ENCODE measurements at places on chromosomes 5 and 9. TPM values are rescaled to one million over a fixed set of nuclear protein-coding genes. Genes with fewer than 3 reads are reported as not detected.

- no peak for DNase-seq
Measured at GRCh38 chr5:161372682-161373344, 173.7 kb downstream of the GABRB2 start.

DNA sequence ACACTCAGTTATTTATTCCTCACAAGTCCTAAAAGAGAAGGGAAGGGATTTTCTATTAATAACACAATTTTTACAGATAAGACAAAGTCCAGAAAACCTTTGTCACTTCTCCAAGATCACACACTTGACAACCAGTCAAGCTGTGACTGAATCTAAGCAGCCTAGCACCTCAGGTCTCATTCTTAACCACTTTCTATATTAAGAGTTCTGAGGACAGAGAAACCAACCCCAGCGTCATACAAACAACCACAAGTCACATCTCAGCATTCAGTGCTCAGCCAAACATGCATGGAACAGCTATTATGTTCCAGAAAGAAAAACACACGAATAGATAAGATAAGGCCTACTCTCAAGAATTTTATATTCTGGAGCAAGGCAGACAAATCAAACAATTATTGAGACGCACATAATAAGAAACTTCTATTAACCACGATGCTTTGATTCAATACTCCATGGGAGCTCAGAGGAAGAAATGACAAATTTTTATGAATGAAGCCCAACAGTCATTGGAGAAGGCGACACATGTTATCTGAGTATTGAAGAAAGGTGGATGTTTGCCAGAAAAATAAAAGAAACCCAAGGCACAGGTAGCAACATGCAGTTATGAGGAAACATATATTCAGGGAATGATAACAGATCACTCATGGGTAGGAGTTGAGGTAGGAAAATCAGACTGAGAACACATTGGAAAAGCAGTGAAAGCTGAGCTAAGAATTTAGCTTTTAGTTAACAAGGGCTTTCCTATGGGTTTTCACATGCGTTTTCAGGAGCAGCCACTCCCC is 113.1 kb downstream of the HTR4 start:
- DNase-seq: no peak

Gene FCN2
- total RNA-seq: 3.6 TPM

Gene ANKRD18A
- total RNA-seq: 11.6 TPM

DNA sequence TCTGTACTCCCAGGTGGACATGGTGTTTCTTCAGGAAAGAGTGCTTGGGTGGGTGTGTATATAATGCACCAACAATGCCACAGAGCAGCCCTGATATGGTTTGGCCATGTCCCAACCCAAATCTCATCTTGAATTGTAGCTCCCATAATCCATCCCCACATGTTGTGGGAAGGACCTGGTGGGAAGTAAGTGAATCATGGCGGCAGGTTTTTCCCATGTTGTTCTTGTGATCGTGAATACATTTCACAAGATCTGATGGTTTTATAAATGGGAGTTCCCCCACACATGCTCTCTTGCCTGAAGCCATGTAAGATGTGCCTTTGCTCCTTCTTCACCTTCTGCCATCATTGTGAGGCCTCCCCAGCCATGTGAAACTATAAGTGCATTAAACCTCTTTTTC is 158.5 kb downstream of the NR3C1 start:
- DNase-seq: no peak

DNA sequence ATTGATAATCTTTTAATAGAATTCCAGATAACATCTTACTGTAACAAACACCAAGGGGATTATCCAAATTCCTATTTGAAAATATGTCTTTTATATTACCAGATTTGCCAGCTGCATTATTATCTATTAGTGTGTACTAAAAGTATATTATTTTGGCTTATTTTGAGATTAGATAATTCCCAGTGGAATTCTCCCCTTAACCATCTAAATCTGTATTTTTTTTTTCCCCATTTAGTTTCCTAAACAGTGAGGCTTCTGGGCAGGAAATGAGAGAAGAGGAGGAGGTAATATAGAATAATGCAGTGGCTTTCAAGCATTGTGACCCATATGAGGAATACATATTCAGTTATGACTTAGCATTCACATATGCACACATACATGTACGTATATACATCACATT is 53.5 kb upstream of the ABL1 start:
- DNase-seq: no peak

Gene HTR4
- 0.22 TPM for total RNA-seq

DNA sequence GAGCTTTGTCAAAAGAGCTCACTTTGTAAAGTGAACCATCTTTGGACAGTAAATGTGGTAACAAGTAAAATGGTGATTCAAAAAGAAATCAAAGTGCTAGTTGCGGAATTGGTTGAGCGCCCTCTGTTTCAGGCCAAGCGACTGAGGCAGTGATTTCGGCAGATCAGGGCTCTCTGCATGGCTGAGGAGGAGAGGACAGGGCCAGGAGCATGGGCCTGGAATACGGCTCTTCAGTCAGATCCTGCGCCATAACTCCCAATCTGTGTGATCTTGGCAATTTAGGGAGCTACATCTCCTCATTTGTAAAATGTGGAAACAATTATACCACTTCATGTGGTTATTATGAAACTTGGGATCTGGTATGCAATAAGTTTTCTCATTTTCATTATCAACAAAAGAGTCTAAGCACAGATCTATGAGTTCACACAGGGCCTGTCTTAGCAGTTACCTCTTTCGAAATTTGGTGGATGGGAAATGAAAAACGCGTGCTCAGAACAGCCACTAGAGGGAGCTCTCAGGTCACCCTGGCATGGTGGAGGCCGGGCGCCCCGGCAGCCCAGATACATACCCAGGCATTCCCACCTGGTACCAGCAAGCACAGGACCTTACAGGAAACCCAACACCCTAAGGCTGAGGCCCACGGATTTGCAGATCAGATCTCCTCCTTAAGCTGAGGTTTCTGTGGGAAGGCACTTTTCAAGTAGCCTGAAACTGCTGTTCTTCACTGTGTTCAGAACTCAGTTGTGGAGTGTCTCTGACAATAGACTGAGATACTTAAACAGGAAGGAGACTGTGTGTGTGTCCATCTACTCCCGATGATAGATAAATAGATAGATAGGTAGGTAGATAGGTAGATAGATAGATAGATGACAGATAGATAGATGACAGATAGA is 303.7 kb downstream of the RAB3C start:
- DNase-seq: peak; percentile 77

GRCh38 chr9:98584059-98584458 is 124.7 kb downstream of the GABBR2 start:
- no peak for DNase-seq

Gene TXNDC8
- total RNA-seq: not detected

GRCh38 chr5:83777856-83778255 is 57.2 kb upstream of the HAPLN1 start:
- DNase-seq: no peak

- DNase-seq: no peak
Measured at GRCh38 chr9:93290495-93291434, 106.8 kb downstream of the WNK2 start.

GRCh38 chr5:151534350-151534749 is 56.8 kb downstream of the FAT2 start:
- no peak for DNase-seq

GRCh38 chr5:120735076-120735475 is 271.0 kb downstream of the PRR16 start:
- no peak for DNase-seq

GRCh38 chr5:39100851-39101396 is 26.7 kb upstream of the RICTOR start:
- DNase-seq: no peak

DNA sequence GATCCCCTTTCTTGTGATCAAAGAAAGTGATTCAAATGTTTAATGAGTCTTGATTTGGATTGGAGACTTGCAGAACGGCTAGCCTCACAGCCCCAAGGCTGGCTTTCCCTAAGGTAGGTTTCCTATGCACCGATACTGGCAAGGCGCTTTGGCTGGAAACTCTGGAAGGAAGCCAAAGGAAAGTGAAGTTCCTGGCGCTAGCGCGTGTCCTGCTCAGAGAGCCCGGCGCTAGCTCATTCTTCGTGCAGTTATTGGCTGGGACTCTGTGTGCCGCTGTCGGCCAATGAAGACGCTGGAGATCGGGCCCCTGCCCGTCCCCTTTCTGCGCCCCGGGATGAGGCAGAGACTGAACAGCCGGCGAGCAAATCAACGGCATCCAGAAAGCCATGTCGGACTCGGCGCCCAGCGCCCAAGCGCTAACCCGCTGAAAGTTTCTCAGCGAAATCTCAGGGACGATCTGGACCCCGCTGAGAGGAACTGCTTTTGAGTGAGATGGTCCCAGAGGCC is at the start of gene PCDHGC3:
Gene PCDHGC3, plus strand, starts transcription at position 342 of the 507 bp plus-strand sequence. Its CDS starts 151 bp downstream, at position 493.
- DNase-seq: peak; percentile 97

- DNase-seq: no peak
Measured at GRCh38 chr5:76836181-76836580, 13.6 kb upstream of the S100Z start.

Gene FST
- 2.7 TPM for total RNA-seq

DNA sequence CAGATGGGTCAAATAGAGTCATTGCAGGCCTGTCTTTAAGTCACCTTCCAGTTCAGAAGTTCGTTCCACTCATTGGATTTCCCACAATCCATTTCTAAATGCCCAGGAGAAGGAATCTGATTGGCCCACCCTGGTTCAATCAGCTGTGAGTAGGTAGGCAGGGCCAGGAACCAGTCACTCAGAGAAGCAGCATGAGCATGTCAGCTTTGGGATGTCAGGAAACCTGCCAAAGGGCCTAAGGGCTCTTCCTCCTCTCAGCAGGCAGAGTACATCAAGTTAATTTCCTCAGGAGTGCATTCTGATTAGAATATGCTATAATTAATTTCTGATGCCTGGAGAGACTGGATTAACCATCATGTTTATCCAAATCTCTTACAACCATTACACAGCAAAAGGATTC is 412.9 kb upstream of the CCNH start:
- DNase-seq: no peak

GRCh38 chr9:92324889-92325268 is 271 bp downstream of the NOL8 start:
- no peak for DNase-seq

Gene KCNV2
- total RNA-seq: not detected

Gene WHRN
- total RNA-seq: 14.8 TPM

GRCh38 chr5:123387313-123387712 is 35.9 kb downstream of the CEP120 start:
- no peak for DNase-seq

- DNase-seq: no peak
Measured at GRCh38 chr5:58545912-58546311, 37.0 kb upstream of the RAB3C start.

Gene C9orf153
- total RNA-seq: not detected

DNA sequence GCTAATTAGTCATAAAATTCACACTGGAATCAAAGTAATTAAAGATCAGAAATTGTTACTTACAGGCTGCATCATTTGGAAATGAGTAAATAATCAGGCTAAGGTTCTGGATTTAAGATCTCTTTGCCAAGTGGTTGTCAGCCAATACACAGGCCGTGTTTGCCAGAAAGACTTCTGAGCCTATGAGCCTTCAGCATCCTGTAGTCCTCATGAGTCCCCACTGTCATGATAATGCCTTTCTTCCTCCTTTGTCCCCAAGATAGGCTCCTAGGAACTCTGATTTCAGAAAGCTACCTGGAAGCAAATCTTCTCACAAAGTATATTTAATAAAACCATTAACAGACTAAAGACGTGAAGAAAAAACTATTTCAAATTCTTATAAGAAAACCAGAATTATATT is 810.5 kb downstream of the DNAH5 start:
- DNase-seq: no peak

- peak; percentile 83 for DNase-seq
Measured at GRCh38 chr5:18329328-18329727, 695.1 kb downstream of the TAF11L14 start.

- no peak for DNase-seq
Measured at GRCh38 chr9:114404531-114404930, 16.7 kb upstream of the AKNA start.

- no peak for DNase-seq
Measured at GRCh38 chr5:100909034-100909433, 6.0 kb upstream of the ST8SIA4 start.

- peak; percentile 30 for DNase-seq
Measured at GRCh38 chr5:168747987-168748777, 169.0 kb upstream of the PANK3 start.

Gene ST6GALNAC4
- total RNA-seq: 31.4 TPM

DNA sequence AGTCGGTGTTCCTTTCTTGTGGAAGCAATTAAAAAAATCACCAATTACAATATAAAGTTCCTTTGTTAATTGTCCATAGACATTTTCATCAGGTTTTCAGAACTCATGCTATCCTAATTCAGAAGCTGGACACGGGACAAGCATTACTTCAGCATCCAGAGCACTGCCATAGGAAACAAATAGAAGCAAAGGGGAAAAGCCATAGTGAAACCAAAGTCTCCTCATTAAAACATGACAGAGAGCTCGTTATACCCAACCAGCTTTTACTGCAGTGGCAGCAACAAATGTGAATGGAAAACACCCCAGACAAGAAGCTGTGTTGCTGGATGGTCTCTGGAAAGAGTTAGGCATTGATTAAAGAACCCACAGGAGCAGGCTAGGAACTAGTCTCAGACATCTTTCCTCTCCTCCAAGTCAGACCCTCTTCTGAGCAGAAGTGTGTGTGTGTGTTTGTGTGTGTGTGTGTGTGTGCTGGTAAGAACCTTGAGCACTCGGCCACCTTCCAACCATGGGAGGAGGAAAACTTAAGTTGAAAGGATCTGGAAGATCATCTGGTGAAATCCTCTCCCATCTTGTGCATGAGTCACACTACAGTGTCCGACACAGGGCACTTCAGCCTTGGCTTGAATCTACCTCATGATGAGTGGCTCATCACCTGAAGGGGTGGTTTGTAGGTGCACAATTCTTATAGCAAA is 162.6 kb upstream of the ADAMTS16 start:
- peak; percentile 26 for DNase-seq

DNA sequence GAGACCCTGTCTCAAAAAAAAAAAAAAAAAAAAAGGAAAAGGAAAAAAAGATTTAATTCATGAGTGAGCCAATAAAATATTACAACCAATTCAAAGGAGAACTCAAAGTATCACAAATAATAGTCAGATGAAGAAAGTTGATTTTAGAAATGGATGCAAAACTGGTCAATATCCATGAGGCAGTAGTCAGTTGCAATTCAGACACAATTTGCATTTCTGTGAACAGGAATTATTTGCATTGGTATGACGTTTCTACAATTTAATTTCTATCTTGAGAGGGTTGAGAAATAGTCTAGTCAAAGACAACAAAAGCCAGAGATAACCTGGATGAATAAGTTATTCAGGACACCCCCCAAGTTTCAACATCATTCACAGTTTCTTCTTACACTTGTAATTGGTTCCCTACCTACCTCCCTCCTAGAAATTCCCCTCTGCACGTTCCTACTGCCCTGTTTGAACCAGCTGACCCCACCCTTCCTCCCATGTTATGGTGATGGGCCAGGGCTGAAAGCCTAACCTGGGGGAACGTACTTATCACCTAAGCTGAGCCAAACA is 28.6 kb upstream of the CDKN2AIPNL start:
- no peak for DNase-seq

Gene PIP5K1B
- total RNA-seq: 10.1 TPM

Gene SPATA31A5
- total RNA-seq: not detected
